Neural crest cell (in vitro differentiated cells): ENCODE measurements at places on chromosomes 16 and 17. TPM values are rescaled to one million over a fixed set of nuclear protein-coding genes. Genes with fewer than 3 reads are reported as not detected.

GRCh38 chr16:21989133-21989532, 11.8 kb downstream of the PDZD9 start:
- no peak for DNase-seq

GRCh38 chr17:11241611-11242226, 706 bp downstream of the SHISA6 start:
- no peak for DNase-seq

- DNase-seq: no peak
Measured at GRCh38 chr16:717450-718245, 2.7 kb downstream of the METRN start.

SOX15 gene
- 0.65 and 0.84 TPM in 2 replicates for total RNA-seq

CHD9NB gene
- 0.61 and 0.75 TPM in 2 replicates for total RNA-seq
